ENCODE measurements at places on chromosomes 16 and 17.

- no peak for DNase-seq
Measured at GRCh38 chr16:87806641-87807546, 41.1 kb upstream of the KLHDC4 start.

DNA sequence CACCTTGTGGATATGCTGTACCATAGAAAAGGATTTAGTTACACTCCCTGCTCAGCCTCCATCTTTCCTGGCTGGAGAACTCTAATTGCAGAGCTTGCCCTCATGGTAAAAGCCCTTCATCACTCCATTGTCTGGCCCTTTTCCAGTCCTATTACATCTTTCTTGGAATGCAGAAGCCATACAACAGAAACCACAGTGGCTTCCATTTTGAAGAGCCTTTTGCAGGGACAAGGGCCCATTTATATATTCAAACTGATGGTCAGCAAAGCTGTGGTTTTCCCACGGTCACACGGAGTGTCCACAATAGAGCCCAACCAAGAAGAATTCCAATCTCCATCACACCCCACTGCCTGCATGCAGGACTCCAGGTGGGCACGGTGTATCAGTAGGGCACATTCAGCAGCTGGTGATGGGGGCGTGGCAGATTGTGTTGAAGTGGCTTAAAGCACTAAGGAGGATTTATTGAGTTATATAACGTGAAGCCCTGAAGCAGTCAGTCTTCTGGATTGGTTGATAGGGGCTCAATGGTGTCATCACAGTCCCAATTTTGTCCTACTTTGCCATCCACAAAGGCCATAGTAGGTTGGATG, 20.3 kb downstream of the COPRS start:
- no peak for DNase-seq

DNA sequence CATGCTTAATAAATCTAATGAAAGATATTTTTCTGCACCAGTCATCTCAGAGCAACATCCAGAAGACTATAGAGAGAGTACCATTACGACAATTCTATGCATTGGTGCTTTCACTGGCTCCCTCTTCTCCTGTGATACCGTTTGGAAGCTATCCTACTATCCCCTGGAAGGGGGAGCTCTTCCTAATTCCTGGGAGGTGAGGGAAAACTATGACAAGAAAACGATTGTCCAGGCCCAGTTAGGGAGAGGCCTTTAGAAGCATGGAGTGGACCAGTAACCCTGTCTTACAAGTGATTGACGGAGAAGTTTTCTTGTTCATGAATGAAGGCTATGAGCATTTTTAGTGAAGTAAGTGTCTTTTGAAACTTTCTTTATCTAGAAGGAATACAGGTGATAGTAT, 150.2 kb downstream of the TANC2 start:
- DNase-seq, result no peak

DNA sequence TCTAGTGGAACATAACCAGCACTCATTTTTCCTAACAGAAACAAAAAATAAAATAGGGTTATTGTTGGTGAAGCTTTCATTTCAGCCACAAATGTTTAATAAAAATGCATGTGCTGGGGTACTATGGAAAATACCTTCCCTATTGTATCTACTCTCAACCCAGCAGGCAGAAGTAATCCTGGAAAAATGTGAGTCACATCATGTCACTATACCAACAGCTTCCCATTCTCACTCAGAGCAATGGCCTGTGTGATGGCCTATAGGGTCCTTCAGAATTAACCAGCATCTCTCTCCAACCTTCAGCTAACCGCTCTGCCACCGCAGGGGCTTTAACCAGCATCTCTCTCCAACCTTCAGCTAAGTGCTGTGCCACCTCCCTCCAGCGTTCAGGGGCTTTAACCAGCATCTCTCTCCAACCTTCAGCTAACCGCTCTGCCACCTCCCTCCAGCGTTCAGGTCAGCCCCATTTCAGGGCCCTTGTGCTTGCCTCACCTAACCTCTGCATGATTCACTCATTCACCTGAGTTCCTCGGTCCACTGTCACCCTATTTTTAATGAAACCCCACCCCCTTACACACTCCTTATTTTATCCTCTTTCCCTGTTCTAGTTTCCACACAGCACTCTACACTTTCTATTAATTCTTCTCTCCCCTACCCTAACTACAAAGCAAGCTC, 34.0 kb downstream of the UBE2G1 start:
- DNase-seq, result no peak

- no peak for DNase-seq
Measured at GRCh38 chr17:61160789-61161445, 238.7 kb upstream of the TBX2 start.

- DNase-seq, result no peak
Measured at GRCh38 chr17:78179372-78179771, 7.5 kb downstream of the TK1 start.

DNA sequence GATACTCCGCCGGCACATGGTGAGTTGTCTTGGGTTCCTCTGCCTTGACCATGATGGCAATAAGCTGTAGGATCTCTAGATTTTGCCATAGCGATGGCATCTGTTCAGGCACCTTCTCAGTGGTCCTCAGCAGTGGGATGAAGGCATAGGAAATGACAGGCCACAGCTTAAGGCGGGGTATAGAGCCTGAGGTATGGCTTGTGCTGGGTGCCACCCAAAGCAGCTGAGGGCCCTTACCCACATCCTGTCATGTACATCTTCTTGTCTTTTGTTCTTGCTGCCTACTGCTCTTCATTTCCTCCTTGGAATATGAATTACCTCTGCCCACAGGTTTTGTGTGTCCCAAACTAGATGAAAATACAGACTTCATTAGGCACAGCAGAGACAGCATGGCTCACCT, 29.5 kb downstream of the KAT7 start:
- DNase-seq, result no peak

GRCh38 chr16:68226116-68226515, 9.8 kb downstream of the ESRP2 start:
- DNase-seq, result no peak

DNA sequence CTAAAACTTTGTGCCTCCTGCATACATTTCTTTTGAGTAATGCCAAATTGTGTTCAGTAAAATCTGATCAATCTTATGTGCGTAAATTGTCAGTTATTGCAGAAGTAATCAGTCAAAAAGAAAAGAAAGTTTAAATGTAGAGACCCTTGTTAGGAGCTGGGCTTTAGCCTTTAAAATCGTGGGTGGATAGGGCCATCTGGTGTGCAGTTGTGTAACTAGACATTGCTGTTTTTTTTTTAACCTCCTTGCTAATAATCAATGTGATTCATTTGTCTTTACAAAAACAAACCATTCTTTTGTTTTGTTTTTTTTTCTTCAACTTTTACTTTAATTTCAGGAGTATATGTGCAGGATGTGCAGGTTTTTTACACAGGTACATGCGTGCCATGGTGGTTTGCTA, 5.3 kb upstream of the WWOX start:
- DNase-seq, result no peak

GRCh38 chr17:74752822-74753401, 4.5 kb downstream of the NHERF1 start:
- no peak for DNase-seq

GRCh38 chr16:61362585-61362984, 673.7 kb downstream of the CDH8 start:
- DNase-seq, result no peak

DNA sequence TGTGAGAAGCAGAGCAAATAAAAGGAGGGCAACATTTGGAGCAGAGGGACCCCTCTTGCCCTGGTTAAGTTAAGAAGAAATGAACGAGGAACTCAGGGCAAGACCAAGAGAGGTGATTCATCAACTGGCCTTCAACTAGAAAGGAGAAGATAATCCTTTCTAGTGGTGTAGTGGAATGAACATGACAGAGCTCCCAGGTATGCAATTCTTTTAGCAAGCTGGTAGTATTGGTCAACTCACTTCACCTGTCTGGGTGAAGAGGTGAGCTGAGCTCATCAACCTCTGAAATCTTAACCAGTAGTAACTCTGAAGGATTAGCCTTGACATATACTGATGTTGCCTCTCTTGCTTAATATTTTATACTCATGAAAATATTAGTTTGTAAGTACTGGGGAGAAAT, 1024.7 kb upstream of the GOT2 start:
- DNase-seq, result no peak

DNA sequence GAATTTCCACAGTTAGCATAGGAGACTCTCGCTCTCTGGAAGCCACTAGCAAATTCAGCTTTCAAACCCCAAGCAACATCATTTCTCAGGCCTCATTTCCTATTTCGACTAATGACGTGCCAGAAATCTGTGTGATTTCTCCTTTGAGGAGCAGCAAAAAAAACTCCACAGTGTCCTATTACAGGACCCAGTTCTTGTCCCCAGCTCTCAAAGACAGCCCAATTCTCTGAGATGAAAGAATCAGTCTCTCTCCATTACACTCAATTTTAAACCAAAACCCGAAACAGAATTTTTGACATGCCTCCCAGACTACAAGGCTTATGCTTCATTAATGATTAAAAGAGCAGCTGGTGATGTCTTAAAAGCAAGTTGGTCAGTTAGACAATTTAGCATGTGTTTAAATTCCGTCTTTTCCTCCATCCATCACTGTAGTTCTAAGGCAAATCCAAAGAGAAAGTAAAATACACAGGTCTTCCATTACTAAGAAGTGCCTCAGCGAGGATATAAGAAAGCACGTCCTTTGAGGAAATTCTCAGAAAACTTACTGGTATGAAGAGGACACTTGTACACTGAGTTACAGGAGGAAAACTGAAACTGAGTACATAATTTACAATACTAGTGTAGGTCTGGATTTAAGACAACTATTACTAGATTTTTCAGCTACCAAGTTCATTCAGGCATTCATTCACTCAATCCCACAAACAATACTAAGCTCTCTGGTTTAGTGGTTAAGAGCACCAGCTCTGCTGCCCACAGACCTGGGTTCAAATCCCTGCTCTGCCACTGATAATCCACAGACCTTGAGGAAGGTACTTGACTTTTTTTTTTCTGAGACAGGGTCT, 12.5 kb downstream of the TOM1L2 start:
- no peak for DNase-seq

GRCh38 chr16:75073545-75074303, 42.9 kb downstream of the LDHD start:
- DNase-seq, result no peak

GRCh38 chr16:84246679-84247077, 6.9 kb upstream of the KCNG4 start:
- no peak for DNase-seq

DNA sequence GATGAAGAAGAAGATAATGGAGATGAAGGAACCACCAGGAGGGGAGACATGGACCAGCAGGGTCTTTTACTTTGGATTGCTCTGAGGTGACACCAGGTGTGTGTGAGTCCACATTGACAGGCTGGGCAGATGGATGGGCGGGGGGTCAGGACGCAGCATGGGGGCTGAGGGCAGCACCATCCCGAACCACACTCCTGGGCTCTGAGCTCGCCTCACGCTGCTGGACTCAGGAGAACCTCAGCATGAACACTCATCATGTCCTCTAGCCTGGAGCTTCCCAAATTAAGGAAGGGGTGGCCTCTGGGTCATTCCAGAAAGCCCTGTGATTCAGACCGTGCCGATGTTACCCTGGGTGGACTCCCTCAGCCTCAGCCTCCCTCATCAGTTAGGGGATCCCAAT, 50.4 kb upstream of the MAP3K14 start:
- DNase-seq, result no peak

DNA sequence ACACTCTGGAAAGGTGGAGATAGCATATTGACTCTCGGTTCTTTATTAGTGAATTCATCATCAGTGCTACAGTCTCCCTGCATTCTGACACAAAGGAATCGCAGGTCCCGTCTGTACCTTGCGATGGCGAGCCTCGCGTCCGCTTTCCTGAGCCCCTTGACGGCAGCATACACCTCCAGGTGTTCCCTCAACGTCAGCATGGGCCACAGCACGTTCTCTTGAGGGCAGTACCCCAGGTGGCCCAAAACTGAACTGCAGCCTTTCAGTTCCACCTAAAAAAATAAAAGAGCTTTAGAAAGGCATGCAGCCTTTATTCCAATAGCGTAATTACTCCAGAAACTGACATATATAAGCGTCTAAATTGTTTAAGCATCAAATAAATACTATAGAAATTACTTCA, 24.2 kb upstream of the ABCA9 start:
- DNase-seq, result no peak

GRCh38 chr16:57151369-57151768, 34.5 kb downstream of the PSME3IP1 start:
- DNase-seq, result no peak

DNA sequence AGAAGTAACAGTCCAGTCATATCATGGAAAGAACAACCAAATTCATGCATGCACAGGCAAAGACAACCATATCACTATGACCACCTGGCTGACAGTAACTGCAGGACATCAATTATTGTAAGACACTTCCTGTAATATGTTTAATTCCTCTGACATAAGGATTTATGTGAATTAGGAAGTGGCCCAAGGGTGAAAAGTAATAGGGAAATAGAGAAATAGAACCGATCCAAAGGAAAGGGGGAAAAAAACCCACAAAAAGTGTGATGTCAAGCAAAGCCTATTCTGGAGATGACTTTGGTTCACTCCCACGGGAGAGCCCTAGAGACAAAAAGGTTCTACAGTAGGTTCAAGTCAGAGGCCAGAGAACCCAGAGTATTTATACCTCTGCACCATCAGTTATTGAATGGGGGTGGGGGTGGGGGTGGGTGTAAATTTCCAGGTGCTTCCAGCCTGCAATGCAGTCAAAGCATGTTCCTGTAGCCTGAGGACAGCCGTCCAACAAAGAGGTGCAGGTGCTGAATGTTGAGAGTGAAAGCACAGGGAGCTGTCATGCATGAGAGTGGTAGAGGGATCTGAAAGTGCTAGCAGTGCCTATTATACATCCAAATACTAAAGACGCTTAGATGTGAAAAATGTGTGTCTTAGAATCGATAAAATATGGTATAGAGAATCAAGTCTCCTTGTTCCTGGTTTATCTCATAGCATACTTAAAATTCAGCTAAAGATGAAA, 95.6 kb upstream of the HLF start:
- DNase-seq, result no peak

DNA sequence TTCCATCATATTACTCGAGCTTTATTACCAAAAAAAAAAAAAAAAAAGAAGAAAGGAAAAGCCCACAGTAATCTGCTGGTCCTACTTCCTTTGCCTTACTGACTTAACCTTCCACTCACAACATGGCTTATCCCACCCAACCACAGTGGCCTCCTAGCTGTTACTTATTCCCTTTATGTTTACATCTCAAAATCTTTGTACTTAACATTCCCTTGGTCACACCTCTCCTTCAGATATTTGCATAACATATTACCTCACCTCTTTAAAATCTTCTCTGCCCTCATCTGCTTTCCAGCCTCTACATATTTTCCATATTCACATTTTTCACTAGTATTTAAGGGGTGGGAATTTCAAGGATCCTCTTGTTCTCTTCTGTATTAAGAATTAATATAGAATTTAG, 327.0 kb upstream of the TBX2 start:
- DNase-seq, result no peak

DNA sequence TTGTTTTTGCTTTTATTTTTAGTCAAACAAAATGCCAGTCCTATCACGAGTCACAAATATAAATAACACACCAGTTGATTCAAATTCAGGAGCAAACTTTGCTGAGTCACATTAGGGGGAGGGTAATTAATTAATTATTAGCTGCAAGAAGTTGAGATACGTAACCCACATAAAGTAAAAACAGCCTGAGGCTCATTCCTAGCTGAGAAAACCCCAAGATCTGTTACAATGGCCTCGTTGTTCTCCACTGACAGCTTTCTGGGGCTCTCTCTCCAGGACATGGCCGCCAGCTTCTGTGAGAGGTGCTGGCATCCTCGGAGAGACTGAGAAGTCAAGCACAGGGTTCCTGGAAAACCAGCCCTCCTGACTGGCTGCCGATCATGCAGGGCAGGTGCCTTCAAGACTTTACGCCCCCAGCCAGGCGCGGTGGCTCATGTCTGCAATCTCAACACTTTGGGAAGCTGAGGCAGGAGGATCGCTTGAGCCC, 11.1 kb downstream of the RAB40B start:
- DNase-seq, result no peak
